ENCODE measurements at places on chromosomes 11 and 22. TPM values are rescaled to one million over a fixed set of nuclear protein-coding genes. Genes with fewer than 3 reads are reported as not detected.

DNA sequence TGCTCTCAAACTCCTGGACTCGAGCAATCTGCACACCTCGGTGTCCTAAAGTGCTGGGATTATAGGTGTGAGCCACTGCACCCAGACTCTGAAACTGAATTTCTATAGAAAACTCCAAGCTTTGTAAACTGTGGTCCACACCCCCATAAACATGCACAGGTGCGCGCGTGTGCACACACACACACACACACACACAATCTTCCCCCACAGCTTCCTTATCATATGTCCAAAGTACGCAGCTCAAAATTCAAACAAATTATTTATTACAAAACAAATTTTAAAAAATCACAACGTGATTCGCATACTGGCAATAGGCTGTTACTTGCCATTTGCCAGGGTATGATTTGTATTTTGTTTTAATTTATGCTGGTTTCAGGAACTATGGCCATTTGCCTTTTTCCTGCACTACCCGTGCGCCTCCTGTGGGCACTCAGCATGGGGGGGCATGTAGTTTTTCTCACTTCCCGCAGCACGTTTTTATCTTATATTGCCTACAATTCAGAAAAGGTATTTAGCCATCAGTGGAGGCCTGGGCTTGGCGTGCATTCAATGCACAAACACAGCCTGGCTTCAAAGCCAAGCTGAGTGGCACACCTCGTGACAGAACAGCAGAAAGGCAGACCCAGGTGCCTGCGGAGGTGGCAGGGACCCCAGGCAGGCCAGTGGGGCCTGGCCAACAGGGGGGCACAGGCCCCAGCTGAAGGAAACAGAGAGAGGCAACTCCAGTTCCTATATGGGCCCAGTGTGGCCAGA is 10.8 kb upstream of the SNX32 start:
- no peak for DNase-seq

- no peak for DNase-seq
Observed at GRCh38 chr11:94024547-94024946, 3.4 kb downstream of the HEPHL1 start.

- no peak for DNase-seq
Observed at GRCh38 chr11:120034881-120035630, 102.9 kb downstream of the TRIM29 start.

DNA sequence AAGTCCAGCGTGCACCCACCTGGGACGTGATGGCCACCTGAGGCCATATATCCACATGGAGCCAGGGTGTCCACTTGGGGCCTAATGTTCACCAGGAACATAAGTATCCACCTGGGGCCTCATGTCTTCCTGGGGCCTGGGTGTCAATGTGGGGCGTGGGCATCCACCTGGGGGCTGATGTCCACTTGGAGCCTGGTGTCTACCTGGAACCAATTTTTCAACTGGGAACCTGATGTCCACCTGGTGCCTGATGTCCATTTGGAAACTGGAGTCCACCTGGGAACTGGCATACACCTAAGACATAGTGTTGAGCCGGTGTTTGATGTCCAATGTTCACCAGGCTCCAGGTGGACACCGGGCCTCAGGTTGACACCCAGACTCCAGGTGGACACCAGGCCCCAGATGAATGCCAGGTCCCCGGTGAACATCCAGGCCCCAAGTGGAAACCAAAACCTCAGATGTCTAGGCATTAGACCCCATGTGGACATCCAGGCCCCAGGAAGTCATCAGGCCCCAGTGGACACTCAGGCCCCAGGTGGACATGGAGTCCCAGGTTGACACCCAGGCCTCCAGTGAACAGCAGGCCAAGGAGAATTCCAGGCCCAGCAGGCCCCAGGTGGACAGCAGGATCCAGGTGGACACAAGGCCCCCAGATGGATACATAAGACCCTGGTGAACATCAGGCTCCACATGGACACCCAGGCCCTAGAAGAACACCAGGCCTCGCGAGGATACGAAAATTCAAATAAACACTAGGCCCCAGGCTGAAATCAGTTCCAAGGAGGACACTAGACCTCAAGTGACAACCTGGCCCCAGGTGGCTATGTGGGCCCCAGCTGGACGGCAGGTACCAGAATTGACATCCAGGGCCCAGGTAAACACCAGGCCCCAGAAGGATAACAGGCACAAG is 56.0 kb upstream of the SEPTIN5 start:
- DNase-seq, result no peak

GRCh38 chr11:120925944-120926343 is 98.0 kb upstream of the TBCEL start:
- no peak for DNase-seq

GRCh38 chr11:95585752-95586077 is 203.9 kb downstream of the FAM76B start:
- no peak for DNase-seq

- no peak for DNase-seq
Observed at GRCh38 chr11:68584097-68584496, 100.2 kb upstream of the GAL start.

- DNase-seq, result no peak
Observed at GRCh38 chr11:103222806-103223205, 113.6 kb downstream of the DYNC2H1 start.

- DNase-seq, result no peak
Observed at GRCh38 chr11:35488117-35488516, 37.3 kb downstream of the PAMR1 start.

- DNase-seq, result no peak
Observed at GRCh38 chr11:126415669-126416420, 60.4 kb downstream of the ST3GAL4 start.

DNA sequence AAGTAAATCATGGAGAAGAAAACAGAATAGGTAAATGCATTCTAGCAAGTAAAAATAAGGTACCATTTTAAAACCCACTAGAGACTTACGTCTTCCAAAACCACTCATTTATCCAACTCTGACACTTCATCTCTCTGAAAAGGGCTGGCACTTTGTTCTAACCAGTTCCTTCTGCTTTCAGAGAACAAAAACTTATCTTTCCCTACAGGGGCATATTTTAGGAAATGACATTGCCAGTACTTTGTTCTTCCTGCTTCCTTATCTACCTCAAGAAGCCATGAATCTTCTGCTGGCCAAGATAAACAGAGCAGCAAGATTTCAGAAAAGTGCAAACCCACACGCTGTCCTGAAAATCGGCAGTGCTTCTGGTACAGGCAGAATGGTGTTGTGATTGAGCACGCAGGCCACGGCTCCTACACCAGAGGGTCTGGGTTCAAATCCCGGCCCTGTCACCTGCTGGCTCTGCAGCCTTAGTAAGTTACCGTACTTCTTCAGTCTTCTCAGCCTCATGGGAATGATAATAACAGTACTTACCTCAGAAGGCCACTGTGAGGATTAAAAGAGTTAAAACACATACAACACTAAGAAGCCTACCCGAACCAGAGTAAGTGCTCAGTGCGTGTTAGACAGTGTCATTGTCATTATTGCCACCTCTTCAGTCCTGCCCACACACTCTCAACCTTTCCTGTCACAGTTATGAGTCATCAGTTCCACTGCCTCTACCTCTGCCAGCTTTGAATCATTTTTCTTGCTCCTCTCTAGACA is 11.0 kb downstream of the MPZL3 start:
- no peak for DNase-seq

- no peak for DNase-seq
Observed at GRCh38 chr22:20271114-20271994, 3.2 kb upstream of the RTN4R start.

DNA sequence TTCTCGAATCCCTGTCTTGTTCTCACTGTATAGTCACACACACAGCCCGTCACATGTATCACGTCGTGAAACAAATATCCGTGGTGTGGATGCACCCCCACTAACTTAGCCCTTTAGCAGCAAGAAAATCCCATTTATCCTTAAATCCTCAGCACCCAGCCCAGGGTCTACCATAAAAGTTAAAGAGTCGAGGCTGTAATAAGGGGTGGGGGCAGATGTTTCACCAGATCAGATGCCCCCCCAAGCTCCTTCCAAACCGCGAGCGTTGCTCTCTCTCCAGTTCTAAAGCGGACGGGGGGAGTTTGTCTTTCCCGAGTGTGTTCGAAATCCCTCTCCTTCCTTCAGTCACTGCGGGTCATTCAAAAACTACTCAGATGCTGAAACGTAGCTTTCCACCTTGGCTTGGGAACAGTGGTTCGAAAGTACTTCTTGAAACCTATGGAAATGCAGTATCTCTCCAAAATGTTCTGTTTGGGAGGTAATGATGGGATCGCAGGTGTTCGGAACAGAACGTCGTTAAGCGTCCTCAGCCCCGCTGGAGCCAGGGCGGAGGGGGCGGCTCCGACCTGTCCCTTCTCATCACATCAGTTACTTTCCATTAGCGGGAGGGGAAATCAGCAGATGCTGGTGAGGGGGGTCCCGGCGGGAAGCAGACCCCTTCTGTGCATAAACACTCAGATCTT is 156.2 kb downstream of the BRD1 start:
- DNase-seq, result no peak

DNA sequence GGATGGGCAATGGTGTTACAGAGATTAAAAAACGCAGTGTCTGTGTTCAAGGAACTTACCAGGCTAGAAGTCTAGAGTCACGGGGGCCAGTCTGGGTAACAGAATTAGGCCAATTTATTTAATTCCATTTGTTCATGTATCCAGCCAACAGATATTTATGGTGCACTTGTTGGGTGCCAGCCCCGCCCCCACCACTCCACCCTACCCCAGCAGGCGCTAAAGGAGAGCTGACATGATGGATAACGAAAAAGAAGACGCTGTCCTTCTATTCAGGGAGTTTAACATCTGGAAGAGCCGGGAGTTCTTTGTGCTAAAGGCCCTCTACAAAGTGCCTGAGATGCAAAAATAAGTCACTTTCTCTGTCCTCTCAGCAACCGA is 1.1 kb upstream of the BMAL1 start:
- DNase-seq, result no peak

DNA sequence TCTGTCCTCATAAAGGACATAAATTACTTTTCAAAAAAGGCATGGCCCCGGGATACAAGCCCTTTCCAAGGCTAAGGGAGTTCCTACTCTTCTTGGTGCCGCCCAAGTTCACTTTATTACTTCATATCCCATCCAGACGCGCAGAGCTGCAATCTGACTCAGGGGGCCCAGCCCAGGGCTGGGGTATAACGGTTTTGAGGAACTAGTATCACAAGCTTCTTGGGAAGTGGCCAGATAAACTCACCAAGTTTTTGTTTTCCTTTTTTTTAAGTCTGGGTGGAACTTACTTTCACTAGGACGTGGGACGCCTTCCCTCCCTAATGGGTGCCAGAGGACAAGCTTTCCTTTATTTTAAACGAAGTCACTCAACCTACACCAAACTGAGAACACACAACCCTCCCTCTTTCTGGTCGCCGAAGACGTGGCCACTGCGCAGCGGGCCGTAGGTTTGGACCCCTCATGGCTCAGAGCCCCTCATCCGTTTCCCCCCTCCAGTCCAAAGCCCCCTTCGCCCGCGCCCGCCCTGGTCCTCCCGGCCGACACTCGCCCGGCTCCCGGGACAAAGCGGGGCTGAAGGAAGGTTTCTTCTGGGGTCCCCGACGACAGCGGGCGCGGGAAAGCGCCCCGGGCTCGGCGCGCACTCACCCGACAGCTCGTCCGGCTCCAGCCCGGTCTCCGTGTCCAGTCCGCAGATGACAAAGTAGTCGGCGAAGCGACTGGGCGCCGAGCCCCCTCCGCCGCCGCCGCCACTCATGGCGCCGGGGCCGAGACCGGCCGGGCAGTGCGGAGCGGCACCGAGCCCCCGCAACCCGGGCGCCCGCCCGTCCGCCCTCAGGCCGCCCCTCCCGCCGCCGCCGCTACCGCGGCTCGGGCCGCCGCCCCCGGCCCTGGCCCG is 587 bp downstream of the DENND5A start:
- DNase-seq, result peak; percentile 7

GRCh38 chr11:118341261-118341660 is 1.2 kb downstream of the CD3D start:
- no peak for DNase-seq

GRCh38 chr22:24370401-24370800 is 57.0 kb upstream of the ADORA2A start:
- DNase-seq, result no peak

GRCh38 chr11:75966537-75967287 is 151.7 kb downstream of the UVRAG start:
- DNase-seq, result no peak

GRCh38 chr11:76661834-76662434 is 8.6 kb downstream of the LRRC32 start:
- DNase-seq, result no peak

- no peak for DNase-seq
Observed at GRCh38 chr11:57571606-57572005, 4.1 kb upstream of the UBE2L6 start.

DNA sequence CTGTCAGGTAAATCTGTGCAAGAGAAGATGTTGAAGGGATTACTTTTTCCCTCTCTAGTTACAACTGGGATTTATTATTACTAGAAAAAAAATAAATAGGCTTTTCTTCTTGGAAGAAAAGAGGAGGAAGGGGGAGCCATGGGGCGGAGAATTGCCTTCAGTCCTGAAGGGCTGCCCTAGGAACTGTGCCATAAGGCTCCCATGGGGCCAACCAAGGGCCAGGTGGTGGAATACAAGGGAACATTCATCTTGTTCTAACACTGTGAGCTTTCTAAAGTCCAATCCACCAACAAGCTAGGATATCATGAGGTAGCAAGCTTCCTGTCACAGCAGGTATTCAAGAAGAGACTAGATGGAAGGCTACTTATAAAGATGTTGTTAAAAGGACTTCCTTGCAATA is 24.8 kb upstream of the NRIP3 start:
- no peak for DNase-seq

GRCh38 chr11:125464270-125464662 is 31.8 kb downstream of the FEZ1 start:
- DNase-seq, result no peak

DNA sequence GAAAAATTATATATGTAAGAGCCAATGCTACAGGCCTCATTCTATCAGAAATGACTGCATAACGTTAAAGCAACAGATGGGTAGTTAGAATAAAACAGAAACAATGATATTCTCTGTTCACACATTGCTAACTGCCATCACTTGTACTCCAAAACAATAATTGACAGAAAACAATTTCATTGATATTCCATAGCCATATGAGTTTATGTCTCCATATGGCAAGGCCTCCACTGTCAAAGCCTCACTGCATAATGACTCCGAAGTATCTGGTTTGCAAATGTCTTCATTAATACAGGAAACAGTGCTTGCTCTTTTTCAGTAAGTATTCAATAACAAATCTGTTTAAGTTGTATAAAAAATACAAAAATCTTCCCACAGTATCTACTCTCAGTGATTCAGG is 9.9 kb downstream of the DDI1 start:
- DNase-seq, result no peak

DNA sequence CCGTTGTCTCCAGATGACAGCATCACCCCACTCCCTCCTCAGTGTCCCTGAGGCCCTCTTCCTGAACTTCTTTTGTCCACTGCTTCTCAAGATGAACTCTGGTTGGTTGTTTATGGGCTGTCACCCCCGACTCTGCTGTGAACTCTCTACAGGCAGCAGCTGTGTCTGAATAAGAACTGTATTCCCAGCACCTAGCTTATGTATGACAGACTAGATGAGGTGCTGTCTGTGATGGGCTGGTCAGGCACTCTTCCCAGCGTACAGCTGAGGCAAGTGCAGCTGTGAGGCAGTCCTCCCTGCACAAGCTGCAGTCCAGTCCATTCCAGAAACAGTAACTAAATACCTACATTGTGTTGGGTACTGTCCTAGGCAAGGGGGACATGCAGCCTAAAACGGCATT is 111.4 kb upstream of the PITPNB start:
- no peak for DNase-seq

- DNase-seq, result no peak
Observed at GRCh38 chr11:45025716-45026492, 75.2 kb upstream of the TP53I11 start.

Gene DDIAS
- total RNA-seq, result 6.2 TPM

Gene PIH1D2
- 3.1 TPM for total RNA-seq

Gene IRF7
- 16.9 TPM for total RNA-seq

Gene C1QTNF5
- total RNA-seq, result 5.3 TPM

Gene PGR
- total RNA-seq, result under 0.01 TPM

Gene TRIM49
- not detected for total RNA-seq

Gene HMGXB4
- total RNA-seq, result 10.2 TPM

Gene SAA4
- total RNA-seq, result not detected
